ENCODE measurements at places on chromosomes 2 and 18.

DNA sequence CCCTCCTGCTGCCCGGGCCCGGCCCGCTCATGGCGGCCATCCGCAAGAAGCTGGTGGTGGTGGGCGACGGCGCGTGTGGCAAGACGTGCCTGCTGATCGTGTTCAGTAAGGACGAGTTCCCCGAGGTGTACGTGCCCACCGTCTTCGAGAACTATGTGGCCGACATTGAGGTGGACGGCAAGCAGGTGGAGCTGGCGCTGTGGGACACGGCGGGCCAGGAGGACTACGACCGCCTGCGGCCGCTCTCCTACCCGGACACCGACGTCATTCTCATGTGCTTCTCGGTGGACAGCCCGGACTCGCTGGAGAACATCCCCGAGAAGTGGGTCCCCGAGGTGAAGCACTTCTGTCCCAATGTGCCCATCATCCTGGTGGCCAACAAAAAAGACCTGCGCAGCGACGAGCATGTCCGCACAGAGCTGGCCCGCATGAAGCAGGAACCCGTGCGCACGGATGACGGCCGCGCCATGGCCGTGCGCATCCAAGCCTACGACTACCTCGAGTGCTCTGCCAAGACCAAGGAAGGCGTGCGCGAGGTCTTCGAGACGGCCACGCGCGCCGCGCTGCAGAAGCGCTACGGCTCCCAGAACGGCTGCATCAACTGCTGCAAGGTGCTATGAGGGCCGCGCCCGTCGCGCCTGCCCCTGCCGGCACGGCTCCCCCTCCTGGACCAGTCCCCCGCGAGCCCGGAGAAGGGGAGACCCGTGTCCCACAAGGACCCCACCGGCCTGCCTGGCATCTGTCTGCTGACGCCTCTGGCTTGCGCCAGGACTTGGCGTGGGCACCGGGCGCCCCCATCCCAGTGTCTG, 767 bp downstream of the RHOB start:
- DNase-seq = peak; percentile 79

- DNase-seq = no peak
Observed at GRCh38 chr2:133444465-133444864, 123.8 kb downstream of the NCKAP5 start.

GRCh38 chr2:195663007-195663406, 6.0 kb downstream of the SLC39A10 start:
- DNase-seq = no peak

DNA sequence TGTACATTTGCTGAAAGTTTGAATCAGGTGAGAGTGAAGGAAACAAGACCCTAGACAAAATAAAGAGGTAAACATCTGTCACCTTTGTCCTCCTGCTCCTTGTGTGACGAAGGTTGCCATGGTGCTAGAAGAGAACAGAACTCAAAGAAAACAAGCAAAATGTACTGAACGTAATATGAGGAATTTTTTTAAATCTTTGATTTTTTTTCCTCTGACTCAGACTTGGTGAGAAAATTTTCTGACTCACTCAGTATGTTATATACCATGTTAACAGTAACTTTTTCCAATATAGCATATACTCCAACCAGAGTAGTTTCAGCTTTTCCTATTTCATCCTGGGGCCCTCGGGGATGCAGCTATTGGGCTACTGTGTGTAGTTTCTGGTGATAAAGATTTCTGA, 2114.6 kb upstream of the PIK3C3 start:
- no peak for DNase-seq

DNA sequence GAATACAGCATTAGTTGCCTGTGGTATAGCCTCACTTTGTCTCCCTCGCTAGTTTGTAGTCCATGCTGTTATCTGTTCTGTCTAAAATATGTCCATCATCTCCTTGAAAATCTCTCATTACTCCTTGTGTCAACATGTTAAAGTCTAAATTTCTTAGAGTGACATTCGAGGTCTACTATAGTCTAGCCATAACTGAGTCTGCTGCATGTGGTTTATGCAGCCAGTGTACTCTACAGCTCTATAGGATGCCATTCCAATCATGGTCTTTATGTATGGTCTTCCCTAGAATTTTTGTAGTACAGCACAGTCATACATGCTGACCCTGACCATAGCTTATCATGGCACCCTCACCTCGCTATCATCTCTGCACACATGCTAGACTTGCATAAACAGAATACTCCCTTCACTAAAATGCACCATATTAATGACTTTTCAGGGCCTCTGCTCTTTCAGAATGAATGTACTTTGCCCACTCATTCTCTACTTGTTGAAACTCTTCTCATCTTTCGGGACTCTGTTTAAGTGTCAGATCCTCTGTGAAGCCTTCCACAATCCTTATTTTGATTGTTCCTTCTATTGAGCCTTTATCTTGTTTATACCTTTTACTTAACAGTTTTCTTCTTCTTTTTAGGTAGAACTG, 12.8 kb downstream of the TANK start:
- DNase-seq = no peak

GRCh38 chr2:55025627-55026026, 24.6 kb downstream of the RTN4 start:
- no peak for DNase-seq

GRCh38 chr18:3391704-3392466, 58.1 kb upstream of the TGIF1 start:
- no peak for DNase-seq

GRCh38 chr18:44895176-44895798, 214.6 kb downstream of the SETBP1 start:
- DNase-seq = no peak

DNA sequence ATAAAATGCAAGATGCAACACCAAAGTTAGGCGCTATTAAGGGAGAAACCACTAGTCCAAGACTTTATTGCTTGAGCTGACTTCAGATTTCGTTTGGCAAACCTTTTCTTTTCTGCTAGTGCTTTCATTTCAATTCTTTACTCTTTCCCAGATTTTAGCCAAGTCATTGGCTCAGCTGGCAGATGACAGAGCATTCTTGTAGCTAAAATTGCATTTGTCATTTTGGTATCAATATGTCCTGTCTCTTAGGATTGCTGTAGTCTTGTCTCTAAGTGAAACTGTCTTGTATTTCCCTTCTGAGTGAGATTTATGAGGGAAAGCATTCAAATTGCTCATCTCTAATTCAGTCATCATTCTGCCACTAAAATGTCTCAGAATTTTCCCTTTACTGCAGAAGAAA, 335.1 kb downstream of the METTL4 start:
- no peak for DNase-seq

- DNase-seq = no peak
Observed at GRCh38 chr18:76592981-76593381, 97.9 kb upstream of the ZNF516 start.

- no peak for DNase-seq
Observed at GRCh38 chr2:61814539-61815160, 39.2 kb downstream of the FAM161A start.
